BJ (cell line): ENCODE measurements at places on chromosomes 4 and X.

GRCh38 chrX:154135458-154136229 is 8.4 kb upstream of the OPN1LW start:
- DNase-seq, result no peak

DNA sequence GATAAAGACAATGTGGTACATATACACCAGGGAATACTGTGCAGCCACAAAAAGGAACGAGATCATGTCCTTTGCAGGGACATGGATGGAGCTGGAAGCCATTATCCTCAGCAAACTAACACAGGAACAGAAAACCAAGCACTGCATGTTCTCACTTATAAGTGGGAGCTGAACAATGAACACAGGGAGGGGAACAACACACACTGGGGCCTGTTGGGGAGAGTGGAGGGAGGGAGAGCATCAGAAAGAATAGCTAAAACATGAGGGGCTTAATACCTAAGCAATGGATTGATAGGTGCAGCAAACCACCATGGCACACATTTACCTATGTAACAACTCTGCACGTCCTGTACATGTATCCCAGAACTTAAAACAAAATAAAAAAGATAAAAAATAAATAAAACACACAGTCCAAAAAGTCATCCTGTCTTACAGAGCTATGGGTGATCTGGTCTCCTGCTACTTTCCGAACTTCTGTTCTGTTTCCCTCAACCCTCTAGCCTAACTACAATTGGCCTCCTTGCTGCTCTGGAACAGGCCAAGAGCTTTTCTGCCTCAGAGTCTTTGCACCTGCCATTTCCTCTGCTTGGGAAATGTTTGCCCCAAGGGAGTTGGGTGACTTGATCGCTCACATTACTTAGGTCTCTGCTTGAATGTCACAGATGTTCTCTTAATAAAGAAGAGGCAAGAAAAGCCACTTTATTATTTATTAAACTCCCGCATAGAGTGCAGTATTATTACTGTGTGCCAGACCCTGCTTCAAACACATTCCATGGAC is 1.1 kb upstream of the CD38 start:
- DNase-seq, result no peak

DNA sequence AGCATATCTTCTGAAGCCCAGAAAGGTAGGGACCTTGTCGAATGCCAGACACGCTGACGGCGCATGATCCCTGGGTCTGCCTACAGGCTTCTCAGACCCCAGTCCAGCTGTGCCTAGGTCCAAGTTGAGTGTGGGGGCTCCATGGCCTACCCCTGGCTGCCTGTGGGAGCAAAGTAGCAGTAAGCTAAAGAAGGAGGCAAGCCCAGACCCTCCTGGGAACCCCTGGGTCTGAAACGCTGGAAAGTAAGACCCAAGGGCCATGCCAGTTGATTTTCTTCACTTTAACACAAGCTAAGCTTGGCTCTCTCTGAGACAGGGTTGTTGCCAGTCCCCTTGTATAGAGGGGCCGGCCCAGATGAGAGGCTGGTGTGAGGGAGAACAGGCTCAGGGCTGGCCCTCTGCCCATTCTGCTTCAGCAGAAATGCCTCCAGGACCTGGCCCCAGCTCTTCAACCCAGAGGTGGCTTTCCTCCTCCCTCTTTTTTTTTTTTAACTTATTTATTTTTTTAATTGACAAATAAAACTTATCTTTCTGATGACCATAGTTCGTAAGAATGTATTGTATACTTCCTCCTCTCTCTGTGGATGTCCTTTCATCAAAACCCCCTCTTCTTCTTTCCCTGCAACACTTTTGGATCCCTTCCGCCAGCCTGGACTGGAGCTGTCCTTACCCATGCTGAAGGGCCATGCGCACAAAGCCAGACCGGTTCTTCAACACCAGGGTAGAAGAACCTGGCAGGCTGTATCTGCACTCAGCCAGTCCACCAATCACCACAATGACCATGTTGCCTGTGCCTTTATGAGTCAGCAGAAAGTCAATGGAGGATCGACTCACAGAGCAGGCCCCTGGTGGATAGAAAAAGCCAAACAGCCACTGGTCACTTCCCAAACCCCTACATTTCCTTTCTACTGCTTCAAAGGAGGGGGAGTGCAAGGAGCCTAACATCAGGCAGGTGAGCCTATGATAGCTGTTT is 7.1 kb downstream of the AWAT2 start:
- no peak for DNase-seq

GRCh38 chrX:129678614-129679195 is 23.9 kb upstream of the APLN start:
- no peak for DNase-seq

DNA sequence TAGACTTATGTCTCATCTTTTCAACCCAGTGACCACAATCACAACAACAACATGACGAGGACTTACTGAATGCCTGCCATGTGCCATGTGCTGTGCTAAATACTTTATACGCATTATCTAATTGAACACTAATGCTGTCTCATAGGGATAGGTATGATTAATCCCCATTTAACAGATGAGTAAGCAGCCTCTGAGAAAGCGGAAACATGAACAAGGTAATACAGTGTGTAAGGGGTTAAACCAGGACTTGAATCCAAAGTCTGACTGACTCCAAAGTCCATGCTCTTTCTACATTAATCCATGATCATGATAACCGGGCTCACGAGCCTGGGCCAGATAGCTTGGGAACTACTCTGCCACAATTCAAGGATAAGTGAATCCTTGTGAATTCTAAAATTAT is 105.3 kb upstream of the MBNL3 start:
- no peak for DNase-seq

DNA sequence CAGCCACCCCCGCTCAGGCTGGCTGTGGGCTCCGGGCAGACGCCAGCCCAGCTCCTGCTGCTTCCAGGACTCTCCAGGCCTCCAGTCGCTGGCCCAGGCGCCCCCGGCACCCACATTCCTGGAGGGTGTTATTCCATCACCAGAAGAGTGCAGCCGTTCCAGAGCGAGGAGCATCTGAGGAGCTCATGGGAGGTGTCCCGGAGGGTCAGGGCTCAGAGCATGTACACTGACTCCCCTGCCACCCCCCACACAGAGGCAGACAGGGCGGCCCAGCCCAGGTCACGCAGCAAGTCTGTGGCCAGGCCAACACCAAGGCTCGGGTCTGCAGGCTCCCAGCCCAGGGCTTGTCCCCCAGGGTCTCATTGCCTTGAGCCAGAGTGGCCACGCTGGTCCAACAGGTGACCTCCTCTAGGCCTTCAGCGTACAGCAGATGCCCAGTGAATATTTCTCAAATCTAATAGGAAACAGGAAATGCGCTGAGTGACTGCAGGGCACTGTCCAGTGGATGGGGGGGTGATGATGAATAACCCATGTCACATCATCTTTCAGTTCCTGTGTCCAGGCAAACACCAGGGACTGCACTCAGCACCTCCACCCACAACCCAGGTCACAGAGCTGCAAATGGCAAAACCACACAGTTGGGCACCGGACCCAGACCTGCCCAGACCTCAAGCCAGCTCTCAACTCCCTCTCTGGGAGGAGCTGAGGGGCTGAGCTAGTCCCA is 37.2 kb downstream of the ABLIM2 start:
- no peak for DNase-seq

GRCh38 chr4:173167758-173168395 is 734 bp upstream of the GALNT7 start:
- no peak for DNase-seq

GRCh38 chr4:2592572-2592971 is 56.1 kb downstream of the FAM193A start:
- no peak for DNase-seq

GRCh38 chrX:11266573-11267003 is 26.6 kb upstream of the AMELX start:
- no peak for DNase-seq

DNA sequence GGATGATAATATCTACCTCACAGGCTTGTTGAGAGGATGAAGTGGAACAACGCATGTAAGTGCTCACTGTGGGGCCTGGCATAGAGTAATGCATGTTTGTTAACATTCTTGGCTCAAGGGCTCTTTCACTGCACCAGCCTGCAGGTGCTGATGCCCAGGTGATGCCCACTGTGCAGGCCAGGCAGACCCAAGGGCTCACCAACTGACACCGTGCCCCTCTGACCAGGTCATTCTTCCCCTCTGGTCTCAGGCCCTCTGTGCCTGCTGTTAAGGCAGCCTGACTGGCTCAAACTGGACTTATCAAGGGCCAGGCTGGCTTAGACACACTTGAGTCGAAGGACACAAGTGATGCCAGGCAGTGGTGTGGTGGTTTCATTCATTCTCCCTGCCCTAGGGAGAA is 90.5 kb downstream of the PJA1 start:
- DNase-seq, result no peak

GRCh38 chr4:112823606-112824005 is 186.7 kb downstream of the LARP7 start:
- DNase-seq, result no peak

DNA sequence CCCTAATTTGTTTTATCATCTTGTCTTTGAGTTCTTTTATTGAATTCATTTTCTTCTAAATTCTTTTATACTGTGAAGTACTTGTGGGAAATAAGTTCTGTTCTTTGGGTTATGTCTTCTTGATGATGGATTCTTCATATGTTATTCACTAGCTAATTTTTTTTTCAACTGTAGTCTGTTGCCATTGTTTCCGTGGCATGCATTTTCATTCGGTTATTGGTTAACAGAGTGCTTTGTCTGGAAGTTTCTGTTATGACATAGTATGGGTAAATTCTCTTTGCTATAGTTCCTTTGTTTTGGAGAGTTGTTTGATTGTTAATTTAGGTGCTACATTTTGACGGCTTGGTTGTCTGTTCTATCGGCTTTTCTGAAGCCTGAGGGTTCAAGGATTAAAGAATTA is 184.9 kb upstream of the AADAT start:
- DNase-seq, result no peak

- no peak for DNase-seq
Observed at GRCh38 chr4:13627178-13627605, 333 bp downstream of the BOD1L1 start.

GRCh38 chr4:23060776-23061175 is 368.0 kb downstream of the GBA3 start:
- no peak for DNase-seq

DNA sequence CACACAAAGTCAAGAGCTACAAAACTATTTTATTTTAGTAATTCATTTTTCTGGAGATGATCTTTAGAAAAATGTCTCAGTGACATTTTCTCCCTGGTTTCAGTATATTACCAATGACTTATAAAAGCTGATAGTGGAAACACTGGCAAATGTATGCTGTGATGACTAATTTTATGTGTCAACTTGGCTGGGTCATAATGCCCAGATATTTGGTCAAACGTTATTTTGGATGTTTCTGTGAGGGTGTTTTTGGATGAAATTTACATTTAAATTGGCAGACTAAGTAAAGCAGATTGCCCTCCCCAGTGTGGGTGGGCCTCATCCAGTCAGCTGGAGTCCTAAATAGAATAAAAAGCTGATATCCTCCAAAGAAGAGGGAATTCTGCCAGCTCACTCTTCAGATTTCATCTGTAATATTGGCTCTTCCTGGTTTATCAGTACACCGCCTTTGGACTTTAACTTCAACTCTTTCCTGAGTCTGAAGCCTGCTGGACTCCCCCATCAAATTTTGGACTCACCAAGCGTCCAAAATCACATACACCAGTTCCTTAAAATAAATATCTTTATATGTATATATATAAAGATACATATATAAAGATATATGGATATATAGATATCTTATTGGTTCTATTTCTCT is 31.2 kb upstream of the RAB40A start:
- DNase-seq, result no peak

- no peak for DNase-seq
Observed at GRCh38 chr4:17380347-17380746, 131.5 kb downstream of the QDPR start.

- DNase-seq, result peak; percentile 59
Observed at GRCh38 chr4:26201120-26201519, 119.7 kb upstream of the RBPJ start.

DNA sequence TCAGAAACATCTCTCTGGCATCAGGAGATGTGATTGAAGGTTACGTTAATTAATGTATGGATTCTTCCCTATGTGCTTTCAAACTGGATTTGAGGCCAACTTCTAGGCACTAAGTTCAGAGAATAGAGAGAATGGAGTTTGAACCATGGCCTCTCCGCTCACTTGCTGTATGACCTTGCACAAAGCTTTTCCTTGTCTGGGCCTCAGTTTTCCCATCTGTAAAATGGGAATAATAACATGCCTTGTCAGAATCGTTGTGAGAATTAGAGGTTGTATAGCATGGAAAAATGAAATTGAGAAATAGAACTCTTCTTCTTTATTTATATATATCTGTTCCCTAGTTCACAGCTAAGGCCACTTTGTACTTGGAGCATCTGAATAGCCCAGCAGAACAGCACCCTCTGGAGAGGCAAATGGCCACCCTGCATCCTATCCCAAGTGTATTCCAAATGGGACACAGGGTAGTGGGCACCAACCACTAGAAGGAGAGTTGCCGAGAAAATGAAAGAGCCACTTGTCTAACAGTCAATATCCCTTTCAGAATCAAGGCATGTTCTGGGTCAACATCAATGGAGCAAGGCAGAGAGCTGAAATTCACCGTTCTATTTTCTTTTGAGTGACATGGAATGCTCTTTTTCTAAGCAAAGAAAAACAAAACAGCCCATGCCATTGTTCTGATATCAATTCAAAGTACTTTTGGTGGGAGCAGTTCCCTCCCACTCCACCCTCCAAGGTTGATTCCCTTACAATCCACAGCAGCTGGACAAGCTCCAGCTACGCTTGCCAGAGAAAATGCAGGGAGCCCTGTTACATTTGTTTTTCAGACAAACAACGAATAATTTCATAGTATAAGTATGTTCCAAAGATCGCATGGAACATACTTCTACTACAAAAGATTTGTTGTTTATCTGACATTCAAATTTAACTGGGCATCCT is 23.3 kb upstream of the MTM1 start:
- DNase-seq, result no peak

DNA sequence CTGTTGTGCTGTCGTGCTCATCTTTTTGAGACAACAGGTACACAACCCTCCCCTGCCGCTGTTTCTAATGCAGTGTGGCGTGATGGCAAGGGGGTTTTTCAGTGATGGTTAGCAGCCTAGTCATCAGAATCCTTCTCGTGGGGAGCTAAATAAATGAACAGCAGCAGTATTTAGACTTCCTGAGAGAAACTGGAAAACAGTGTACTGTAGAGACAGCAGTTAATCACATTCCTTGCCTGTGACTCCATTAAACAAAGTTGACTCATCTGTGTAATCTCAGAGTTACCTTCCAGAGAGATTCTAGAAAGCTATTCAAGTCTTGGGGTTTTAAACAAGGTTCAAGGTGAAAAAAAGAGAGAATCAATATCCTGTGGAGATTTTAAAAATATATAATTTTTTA is 1753.2 kb upstream of the PCDH7 start:
- no peak for DNase-seq

DNA sequence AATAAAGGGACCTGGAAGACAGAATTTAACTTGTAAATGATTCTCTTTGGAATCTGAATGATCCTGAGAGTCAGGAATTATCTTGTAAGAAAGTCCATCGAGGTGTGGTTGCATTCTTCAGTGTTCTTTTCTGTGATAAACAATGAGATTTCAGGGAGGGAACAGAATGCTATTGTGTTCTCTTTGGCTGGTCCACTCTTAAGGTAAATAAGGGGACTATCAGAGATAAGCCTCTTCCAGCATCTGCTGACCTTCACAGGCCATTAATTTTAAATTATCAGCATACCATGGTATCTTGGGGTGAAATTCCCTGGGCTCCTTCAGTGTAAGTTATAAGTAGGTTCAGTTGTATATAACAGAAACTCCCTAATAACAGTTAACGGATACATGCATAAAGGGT is 107.1 kb upstream of the ARHGAP24 start:
- DNase-seq, result no peak

GRCh38 chr4:10977534-10977933 is 293.0 kb upstream of the CLNK start:
- no peak for DNase-seq

GRCh38 chr4:28225050-28225449 is 1364.4 kb downstream of the STIM2 start:
- no peak for DNase-seq

GRCh38 chrX:48514126-48514806 is 5.5 kb downstream of the PORCN start:
- DNase-seq, result no peak
